NCI-H2107 (cell line): ENCODE measurements at places on chromosomes 16 and 17.

DNA sequence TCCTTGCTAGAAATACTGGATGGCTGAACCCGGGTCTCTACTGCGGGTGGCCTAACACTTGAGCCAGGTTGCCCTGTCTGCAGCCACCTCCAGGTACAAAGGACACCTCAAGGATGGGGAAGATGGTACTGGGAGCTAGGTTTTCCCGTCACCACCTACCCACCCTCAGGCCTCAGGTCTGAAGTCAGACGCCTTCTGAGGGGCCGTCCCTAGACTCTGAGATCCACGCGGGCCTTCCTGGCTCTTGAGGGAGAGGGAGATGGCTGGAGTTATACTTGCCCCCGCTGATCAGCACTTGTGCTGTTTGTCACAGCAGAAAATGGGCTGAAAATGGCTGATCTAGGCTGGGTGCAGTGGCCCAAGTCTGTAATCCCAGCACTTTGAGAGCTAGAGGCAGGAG, 10.6 kb downstream of the TRPV3 start:
- DNase-seq = no peak

GRCh38 chr16:86200722-86201121, 301.8 kb downstream of the IRF8 start:
- DNase-seq = no peak

- DNase-seq = no peak
Observed at GRCh38 chr17:75723171-75723930, 2.1 kb downstream of the ITGB4 start.

DNA sequence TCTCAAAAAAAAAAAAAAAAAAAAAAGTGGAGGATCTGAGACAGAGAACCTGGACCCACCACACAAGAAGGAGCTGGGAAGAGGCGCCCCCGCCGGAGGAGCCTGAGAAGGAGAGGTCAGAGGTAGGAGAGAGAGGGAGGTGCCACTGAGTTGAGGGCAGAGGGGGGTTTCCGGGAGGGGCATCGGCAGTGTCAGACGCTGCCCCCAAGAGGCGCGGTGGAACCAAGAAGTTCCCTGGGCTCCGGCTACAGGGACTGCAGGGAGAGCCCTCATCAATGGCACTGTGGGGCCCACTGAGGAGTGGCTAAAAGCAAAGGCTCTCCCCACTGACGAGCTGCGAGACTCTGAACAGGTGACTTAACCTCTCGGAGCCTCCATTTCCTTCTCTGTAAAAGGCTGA, 4.2 kb downstream of the CCDC42 start:
- no peak for DNase-seq

DNA sequence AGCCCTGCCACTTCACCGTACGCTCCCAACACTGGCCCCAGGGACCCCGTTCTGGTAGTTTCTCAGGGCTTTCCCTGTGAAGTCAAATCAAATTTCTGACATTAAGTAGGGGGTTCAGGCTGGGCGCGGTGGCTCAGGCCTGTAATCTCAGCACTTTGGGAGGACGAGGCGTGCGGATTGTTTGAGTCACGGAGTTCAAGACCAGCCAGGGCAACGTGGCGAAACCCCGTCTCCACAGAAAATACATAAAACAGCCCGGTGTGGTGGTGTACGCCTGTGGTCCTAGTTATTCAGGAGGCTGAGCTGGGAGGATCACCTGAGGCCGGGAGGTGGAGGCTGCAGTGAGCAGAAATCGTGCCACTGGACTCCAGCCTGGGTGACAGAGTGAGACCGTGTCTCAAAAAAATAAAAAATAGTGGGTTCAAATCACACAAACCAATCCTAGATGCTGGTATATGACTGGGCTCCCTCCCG, 632 bp downstream of the CYBC1 start:
- no peak for DNase-seq

- DNase-seq = no peak
Observed at GRCh38 chr17:17564896-17565295, 26.6 kb downstream of the PEMT start.

DNA sequence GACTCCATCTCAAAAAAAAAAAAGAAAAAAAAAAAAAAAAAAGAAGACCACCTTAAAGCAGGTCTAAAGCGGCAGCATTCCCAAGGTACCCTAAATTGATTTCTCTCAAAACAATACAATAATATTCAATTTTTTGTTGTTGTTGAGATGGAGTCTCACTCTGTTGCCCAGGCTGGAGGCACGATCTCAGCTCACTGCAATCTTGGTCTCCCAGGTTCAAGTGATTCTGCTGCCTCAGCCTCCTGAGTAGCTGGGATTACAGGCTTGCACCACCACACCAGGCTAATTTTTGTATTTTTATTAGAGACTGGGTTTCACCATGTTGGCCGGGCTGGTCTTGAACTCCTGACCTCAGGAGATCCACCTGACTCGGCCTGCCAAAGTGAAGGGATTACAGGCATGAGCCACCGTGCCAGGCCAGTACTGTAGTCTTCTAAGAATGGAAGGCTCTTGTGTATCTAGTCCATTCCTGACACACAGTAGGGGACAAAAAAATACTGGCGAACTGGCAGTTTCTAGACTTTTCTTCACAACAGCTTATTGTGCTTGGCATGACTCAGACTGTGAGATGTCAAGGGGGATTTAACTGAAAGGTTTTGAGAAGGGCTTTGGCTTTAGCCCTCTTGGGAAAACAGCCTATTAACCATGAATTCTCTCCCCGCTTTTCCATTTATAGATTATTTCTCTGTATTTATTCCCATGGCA, 17.3 kb downstream of the CDR2 start:
- no peak for DNase-seq

DNA sequence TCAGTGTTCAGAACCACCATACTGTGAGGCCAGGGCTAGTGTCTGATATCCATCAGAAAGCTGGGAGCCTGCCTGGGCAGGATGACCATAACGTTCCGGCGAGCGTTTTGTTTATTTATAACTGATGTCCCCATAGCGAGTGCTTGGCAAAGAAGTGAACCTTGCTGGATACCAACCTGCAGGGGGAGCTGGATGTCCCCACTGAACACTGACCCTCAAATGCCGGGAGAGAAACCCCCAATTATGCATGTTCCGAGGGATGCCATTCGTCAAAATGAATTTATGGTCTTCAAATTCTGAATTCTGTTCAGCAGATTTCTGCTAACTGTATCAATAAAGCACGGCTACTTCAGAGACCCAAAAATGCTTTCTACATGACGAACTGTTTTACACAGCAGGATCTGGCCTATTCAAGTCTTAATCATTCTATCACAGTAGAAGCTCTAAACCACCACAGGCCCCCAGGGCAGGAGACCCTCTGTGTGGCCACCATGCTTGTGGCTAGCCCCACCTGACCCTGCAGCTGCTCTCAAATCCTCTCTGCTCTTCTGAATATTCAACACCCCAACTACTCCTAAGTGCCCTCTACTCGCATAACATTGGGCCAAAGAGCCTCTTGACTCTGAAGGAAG, 15.2 kb downstream of the MED24 start:
- no peak for DNase-seq

DNA sequence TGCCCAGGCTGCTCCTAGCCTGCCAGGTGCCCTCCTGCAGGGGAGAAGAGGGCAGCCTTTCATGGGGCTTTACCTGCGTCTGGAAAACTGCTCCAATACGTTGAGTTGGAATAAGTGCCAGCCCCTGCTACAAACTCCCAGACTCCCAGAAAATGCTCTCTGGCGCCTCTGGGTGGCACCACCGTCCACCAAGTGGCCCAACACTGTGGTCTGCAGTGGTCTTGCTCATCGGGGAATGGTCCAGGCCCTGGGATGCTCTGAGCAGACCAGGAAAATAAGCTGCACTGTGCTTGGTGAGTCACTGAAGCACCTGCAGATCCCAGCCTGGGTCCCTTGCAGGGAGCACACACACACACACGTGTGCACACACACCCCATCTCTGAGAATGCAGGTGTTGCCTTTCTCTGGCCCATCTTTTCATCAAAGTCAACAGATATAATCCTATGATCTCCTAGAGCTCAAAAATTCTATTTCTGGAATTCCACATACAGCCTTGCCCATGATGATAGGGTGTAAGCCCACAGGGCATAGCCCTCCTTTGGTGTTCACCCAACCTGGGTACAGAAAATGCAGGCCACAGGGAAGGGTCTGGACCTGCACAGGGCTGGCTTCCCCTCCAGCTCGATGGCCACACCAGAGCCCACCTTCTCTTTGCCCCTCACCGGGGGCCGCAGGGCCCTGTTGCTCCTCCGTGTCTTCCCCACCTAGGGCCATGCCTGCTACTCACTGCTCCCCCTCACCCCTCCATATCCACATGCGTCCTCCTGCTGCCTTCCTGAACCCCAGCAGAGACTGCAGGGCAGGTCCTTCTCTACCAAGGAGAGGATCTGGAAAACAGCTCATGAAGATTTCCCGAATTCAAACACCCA, 20.5 kb downstream of the CDIP1 start:
- peak; percentile 11 for DNase-seq

GRCh38 chr16:72974142-72974769, 73.7 kb downstream of the ZFHX3 start:
- no peak for DNase-seq

GRCh38 chr17:27608328-27609230, 22.4 kb upstream of the LGALS9 start:
- DNase-seq = no peak

GRCh38 chr17:64382061-64382583, 8.5 kb downstream of the PECAM1 start:
- no peak for DNase-seq

GRCh38 chr16:76278086-76278485, 885 bp downstream of the CNTNAP4 start:
- DNase-seq = no peak

DNA sequence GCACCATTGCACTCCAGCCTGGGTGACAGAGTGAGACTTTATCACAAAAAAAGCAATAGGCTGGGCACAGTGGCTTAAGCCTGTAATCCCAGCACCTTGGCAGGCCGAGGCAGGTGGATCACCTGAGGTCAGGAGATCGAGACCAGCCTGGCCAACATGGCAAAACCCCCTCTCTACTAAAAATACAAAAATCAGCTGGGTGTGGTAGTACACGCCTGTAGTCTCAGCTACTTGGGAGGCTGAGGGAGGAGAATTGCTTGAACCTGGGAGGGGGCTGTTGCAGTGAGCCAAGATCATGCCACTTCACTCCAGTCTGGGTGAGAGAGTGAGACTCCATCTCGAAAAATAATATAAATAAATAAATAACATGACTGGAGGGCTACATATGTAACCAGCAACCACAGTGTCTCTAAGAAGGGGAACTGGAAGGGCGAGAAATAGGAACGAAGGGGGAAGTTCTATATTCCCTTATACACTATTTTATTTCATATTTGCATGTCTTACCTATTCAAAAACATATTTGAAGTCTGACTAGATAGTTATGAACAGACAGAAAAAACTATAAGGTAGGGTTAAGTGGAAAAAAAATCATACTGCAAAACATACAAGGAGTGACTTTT, 25.9 kb downstream of the MYH11 start:
- DNase-seq = no peak

DNA sequence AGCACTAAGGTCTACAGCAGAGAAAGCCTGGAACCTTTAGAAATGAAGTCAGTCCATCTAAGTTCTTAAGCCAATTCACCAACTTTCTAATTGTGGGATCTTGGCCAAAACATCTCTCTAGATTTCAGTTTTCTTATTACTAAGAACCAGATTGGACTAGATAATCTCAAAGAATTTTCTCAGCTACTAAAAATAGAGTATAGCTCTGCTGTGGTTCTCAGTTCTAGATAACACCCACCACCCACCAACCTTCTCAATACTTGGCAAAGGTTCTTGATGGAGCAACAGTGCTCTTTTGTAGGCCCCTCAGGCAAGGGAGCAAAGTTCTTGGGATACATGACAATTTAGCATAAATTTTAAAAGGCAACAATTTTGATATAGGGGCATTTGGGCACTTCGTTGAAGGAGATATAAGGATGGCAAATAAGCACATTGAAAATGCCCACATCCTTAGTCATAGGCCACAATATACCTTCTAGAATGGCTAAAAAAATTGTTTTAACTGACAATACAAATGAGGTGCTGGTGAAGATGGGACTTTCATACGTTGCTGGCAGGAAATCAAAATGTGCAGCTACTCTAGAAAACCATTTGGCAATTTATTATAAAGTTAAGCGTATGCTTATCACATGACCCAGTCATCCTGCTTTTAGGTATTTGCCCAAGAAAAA, 74.4 kb upstream of the TMEM132E start:
- DNase-seq = no peak

- no peak for DNase-seq
Observed at GRCh38 chr17:21089933-21090901, 36.5 kb upstream of the DHRS7B start.
